Right lung (tissue), 10 donors: ENCODE measurements at places on chromosomes 4 and X.

DNA sequence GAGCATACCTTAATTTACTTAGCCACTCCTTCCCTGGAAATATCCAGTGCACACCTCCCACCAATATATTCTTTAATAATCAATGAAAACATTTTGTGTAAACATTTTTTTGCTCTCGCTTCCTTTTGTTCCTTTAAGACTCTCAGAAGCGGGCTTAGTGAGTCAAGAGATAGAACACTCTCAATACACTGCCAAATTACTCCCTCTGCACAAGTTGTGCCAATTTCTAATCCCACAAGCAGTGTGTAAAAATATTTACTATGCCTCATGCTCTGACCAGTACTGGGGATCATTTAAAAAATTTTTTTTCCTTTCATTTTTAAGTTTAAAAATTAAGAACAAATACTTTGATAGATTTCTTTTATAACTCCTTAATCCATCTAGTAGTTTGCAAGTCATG lies 5.1 kb downstream of the MORF4L2 start:
- DNase-seq: no peak

GRCh38 chr4:147927377-147928137 lies 195.7 kb downstream of the ARHGAP10 start:
- DNase-seq: no peak

DNA sequence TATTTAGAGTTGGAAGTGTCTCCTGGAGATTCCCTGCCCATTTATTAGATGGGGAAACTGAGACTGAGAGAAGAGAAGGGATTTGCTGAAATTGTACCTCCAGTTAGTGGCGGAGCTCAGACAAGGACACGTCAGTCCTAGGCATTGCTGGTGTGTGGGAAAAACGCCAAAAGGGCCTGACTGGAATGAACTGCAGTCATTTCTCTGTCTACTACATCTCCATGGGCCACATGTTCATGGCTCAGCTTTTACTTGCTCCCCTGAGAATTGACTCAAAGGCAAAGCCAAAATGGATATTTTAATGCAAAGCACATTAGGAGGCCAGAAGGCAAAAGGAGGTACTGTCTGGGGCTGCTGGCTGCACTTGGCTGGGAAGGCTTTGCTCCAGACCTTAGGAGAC lies 3.9 kb downstream of the TFDP3 start:
- no peak for DNase-seq

DNA sequence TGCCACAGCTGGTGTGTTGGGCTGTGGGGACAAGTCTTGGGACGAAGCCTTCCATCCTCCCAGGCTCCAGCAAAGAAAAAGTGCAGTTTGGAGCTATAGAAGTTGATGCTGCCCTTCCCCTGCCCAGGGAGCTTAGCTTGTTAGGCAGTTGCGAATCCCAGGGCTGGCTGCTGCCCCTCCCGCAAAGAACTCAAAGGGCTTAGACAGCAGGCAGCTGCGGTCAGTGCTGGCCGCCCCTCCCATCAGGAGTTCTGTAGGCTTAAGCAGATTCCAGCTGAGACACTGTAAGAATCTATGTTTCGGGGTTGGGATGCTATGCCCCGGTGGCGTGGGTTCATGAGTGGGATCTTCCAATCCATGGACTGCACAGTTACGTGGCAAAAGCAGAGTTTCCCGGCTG lies 956.7 kb downstream of the GLUD2 start:
- DNase-seq: no peak

DNA sequence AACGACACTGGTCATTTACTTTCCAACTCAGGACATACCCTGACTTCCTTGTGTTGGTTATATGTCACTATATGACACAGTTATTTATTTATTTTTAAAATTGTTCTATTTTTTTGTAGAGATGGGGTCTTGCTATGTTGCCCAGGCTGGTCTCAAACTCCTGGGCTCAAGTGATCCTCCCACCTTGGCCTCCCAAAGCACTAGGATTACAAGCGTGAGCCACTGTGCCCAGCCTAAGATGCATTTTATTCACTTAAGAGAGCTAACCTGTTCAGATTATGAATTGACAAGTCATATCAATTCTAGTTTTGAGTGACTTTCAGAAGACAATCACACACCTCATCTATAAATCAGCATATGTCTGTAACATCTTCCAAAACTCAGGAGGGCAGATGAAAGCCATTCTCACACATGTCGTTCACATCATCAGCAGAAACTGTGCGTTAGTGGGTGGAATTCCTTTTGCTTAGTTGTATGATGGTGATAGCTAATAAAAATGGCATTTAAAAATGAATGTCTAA lies 9.4 kb upstream of the RHOH start:
- no peak for DNase-seq

GRCh38 chr4:151236036-151236435 lies 40.9 kb upstream of the PRSS48 start:
- no peak for DNase-seq

DNA sequence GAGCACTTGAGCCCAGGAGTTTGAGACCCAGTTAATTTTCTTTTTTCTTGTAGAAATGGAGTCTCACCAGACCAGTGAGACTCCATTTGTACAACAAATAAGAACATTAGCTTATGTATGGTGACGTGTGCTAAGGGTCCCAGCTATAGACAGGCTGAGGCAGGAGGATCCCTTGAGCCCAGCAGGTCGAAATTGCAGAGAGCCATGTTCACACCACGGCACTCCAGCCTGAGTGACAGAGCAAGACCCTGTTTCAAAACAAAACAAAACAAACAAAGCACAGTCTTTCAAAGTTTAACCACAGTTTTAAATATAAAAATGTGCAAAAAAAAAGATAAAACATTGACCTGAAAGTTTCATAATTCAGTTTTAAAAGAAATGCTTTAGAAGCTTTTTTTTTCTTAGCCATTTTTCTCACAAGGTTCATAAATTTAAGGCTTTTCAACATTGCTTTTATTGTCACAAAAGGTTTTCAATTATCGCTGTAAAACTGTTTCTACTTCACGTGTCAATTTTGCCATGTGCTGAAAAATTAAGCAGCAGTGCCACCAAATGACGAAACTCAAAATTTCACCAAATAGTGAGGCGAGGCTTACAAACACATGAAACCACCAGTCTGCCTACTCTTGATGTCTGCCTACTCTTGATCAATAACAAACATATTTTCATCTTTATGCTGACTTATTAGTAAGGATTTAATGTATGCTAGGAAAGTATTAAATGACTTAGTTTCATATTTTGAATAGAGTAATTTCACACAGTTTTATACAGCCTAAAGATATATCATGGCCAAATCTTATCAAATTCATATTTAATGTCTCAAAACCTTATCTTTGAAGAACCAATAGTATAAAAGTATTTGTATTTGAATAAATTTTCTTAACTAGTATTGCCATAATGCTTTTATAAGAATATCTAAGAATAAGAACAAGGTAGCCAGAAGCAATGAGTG lies 126.3 kb downstream of the NEK1 start:
- DNase-seq: peak; percentile 36

DNA sequence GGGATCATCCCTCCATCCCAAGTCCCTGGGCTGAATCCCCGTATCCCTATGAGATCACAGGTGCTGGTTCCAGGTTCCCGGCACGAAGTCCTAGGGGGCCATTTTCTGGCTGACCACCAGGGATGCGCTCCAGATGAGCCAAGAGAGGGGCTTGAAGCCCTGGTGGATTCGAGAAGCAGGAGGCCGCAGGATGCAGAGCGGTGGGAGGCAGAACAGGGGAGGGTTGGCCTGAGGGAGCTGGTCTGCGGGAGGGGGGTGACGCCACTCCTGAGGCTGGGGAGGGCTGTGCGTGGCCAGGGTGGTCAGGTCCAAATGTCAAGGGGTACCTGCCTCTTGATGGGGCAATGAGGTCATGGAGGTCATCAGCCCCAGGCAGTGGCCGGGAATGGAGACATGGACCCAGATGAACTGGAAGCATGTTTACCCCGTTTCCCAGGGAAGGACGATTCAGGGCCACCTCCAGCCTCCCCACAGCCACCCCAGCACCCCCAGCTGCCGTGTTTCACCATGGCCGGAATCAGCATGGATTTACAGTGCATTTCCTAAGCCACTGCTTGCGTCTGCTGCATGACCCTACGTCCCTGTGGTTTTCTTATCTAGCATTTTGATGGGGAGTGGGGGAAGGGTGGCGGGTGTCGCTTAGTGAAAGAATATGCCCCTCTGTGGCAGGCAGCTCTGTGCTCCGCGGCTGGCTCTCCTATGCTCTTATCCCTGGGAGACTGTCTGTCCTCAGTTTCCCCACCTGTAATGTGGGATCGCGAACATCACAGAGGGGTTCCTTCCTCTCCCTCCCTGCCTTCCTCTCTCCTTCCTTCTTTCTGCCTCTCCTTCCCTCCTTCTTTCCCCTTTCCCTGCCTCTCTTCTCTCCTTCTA lies 17.0 kb upstream of the HTRA3 start:
- no peak for DNase-seq
